Activated CD4-positive, alpha-beta T cell treated with anti-CD3 and anti-CD28 coated beads, Interleukin-2, amount 50 U/mL, for 1 hour (primary cell): ENCODE measurements at places on chromosomes 6 and 20.

- no peak for DNase-seq
These were observed 50.4 kb upstream of the CTNNBL1 start for GRCh38 chr20:37643400-37643799.

GRCh38 chr6:6131492-6132109 lies 124.9 kb upstream of the NRN1 start:
- DNase-seq, result no peak

DNA sequence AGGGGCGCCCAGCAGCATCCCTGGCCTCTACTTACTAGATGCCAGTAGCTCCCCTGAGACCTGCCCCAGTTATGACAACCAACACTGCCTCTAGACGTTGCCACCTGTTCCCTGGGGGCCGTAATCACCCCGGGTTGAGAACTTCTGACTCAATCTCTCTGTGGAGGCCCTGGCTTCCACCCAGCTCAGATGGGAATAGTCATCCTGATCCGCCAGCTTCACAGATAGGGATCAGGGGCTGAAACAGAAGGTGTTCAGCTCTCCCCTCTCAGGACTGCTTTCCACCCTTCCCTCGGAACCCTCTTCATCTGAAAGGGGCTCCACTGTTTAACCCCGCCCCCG lies 3.3 kb downstream of the CAPN11 start:
- no peak for DNase-seq

GRCh38 chr6:160378218-160378617 lies 30.0 kb downstream of the SLC22A3 start:
- DNase-seq, result no peak

- DNase-seq, result no peak
These were observed 421.1 kb upstream of the AGPAT4 start for GRCh38 chr6:161694995-161695394.

DNA sequence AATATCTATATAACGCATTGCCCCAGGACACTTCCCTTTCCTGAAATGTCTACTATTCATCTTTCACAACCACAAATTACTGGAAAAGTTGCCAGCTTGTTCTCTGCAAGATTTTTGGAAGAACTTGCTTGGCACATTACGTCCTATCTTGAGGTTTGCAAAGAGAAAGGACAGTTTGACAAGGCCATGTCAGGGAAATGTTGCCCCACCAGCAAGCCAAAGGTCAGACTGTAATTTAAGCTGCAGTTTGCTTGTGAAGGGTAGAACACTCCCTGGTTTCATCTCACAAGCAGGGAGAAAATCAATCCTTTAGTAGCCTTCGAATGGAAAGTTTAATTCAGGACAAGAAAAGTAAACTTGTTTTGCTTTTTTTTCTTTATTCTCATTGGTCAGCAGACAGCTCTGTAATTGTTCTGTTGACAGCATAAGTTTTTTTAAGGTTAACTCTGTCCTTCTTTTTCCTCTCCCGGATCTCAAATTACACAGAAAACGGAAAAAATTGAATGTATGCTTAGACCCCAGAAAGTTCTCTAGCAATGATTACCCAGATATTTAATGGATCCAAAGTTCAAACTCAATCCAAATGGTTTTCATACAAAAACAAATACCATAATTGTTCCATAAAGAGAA lies 541.8 kb upstream of the NRSN1 start:
- no peak for DNase-seq

DNA sequence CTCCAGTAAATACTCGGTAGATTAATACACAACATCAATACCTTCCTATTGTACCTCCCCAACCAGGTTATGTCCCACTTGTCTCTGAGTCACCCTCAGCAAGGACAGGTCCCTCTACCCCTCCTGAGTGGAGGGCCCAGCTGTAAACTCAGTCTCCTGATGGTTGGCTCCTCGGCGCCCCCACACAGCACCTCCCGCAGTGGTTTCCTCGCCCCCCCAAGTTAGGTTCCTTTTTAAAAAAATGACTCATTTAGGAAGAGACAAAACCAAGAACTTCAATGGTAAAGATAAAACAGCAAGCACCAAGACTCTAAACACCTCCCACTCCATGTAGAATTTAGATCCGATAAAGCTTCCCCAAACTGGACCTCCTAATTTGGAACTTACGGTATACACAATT lies 83.5 kb downstream of the TRERF1 start:
- peak; percentile 52 for DNase-seq

GRCh38 chr6:153625089-153625488 lies 414.0 kb upstream of the OPRM1 start:
- no peak for DNase-seq

DNA sequence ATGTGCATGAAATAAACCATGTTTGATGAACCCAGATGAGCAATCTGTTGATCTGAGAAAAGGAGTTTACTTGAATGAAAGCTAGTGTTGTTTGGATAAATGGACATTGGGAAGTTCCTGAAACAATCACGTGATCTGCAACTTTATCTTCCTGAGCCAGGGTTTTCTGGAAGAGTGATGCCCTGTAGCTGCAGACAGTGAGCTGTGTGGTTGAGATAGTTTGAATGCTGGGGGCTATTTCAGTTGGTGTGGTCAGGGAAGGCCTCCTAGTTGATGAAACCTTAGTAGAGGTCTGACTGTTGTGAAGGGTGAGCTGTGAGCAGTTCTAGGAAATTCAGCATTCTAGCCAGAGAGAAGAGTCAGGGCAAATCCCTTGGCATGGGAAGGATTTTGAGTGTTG lies 643.7 kb downstream of the UTRN start:
- DNase-seq, result no peak

GRCh38 chr6:123715006-123715863 lies 78.5 kb upstream of the TRDN start:
- no peak for DNase-seq

DNA sequence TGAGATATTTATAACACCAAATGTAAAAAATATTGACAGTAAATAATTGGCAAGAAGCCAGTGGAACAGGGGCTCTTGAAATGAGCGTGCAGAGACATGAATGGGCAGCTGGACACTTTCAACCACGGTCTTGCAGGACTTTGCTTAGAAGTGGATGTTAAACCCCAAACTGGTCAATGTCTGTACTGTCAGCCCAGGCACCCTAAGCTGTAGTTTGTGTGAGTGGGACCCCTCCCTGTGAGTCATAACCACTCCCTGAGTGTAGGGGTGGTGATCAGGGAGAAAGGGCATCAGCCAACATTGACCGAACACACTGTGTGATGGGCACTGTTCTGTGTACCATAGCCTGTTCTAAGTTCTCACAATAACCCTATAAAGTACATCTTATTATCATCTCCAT lies 108.6 kb downstream of the FIG4 start:
- no peak for DNase-seq

- no peak for DNase-seq
These were observed 63.7 kb downstream of the GPX5 start for GRCh38 chr6:28589234-28589956.

DNA sequence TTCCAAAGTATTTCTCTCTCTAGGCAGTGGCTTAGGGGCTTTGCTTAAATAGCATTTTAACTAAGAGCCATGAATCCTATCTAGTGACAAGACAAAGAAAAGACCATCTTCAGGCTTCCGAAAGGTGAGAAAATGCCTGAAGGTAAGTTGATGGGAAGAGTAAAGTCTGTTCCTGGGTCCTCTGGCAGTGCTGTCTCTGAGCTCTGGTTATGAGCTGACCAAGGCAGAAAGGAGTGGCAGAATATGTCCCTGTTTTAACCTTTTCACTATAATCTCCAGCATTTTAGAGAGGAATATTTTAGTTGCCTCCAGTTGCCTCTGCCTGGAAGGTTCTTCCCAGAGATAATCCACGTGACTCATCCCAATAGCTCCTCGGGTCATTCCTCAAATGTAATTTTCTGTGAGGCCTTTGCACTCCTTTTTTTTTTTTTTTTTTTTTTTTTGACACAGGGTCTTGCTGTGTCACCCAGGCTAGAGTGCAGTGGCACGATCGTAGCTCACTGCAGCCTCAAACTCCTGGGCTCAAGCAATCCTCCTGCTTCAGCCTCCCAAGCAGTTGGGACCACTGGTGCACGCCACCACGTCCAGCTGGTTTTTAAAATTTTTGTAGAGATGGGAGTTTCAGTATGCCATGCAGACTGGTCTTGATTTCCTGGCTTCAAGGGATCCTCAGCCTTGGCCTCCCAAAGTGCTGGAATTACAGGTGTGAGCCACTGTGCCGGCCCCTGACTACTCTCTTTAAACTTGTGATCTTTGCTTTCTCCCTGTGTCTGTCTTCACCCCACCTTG lies 3.7 kb upstream of the ARMH2 start:
- no peak for DNase-seq

- DNase-seq, result no peak
These were observed 3.7 kb downstream of the MANEA start for GRCh38 chr6:95581073-95581472.

- DNase-seq, result no peak
These were observed 23.6 kb downstream of the DTD1 start for GRCh38 chr20:18611492-18611891.

DNA sequence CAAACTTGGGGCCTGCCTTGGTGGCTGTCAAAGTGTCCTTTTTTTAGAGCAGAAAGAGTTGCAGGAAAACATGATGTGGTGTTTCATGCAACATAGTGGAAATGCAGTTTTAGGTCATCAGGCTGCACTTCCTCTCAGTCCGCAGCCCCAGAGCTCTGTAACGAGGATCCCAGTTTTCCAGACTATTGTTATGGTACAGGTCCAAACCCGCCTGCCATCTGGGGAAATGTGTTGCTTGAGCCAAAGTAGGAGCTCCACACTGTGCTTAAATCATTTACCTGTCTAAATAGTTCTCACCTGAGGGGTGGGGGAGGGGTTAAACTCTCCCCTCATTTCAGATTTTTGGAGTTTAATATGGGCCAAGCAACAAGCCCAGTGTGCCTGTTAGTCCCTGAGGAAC lies 59.8 kb downstream of the GOPC start:
- no peak for DNase-seq

DNA sequence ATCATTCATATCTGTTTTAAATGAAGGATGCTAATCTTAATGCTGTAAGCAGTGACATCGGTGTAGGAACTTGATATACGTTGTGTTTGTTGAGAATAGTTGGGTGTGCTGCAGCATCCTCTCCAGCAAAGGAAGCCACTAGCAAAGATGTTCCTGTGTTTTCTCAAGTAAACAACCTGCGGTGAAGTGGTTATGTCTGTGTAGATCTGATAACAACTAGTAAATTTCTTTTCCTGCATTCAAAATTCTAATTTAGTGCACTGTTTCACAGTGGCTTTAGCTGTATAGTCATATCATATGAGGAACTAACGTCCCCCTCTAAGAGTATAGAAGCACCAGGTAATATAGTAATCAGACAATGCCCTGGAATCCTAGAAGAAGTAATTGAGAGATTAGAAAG lies 38.7 kb downstream of the NCOA7 start:
- no peak for DNase-seq

DNA sequence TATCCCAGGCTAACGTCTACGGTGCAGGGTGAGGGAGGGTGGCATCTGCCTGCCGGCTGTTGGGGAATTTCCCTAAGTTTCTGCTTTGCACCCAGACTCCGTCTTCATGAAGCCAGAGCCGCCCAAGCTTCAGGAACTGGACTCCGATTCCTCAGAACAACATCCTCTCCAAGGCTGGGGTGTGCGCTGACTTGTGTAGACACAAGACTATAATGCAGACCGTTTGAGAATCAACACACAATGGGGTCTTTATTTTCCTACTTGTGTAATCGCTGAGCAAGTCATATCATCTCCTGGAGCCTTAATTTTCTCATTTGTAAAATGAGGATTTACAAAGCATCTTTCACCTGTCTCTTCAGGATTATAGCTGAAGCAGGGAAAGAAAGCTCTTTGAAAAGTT lies 160.5 kb upstream of the AGPAT4 start:
- DNase-seq, result no peak

DNA sequence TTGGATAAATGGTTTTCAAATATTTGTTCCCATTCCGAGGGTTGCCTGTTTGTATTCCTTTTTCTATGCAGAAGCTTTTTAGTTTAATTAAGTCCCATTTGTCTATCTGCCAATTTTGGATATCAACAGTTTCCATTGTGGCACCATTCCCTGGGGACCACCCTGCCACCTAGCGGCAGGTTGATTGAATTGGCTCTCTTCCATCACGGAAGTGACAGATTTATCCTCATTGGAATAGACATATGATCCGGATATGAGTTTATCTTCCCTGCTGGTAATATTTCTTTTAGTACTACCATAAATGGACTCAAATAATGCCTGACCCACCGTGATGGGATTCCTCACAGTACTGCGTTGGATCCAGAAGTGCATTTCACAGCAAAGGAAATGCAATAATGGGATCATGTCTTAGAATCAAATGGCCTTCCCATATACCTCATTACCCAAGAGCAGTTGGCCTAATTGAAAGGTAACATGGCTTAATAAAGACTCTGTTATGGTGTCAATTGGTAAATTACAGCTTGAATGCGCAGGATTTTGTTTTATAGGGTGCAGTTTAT lies 327.0 kb downstream of the BMP2 start:
- DNase-seq, result no peak

- DNase-seq, result no peak
These were observed 44.6 kb upstream of the AGPAT4 start for GRCh38 chr6:161318456-161318855.

- no peak for DNase-seq
These were observed 13.0 kb downstream of the UBE2J1 start for GRCh38 chr6:89339565-89339964.

GRCh38 chr6:44024574-44025219 lies 102.6 kb downstream of the MRPL14 start:
- DNase-seq, result no peak

DNA sequence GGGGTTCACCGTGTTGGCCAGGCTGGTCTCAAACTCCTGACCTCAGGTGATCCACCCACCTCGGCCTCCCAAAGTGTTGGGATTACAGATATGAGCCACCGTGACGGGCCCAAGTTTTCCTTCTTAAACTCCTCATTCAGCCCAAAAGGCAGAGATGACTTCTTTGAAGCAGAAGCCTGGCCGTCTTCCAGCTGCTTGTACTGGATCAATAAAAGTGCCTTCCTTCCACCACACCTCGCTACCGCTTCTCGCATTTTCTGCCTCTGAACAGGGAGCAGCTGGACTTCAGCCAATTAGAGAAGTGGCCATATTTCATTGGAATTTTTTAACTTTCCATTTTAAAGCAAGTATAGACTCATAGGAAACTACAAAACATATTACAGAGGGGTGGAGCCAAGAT lies 241.1 kb downstream of the PREX1 start:
- DNase-seq, result no peak

DNA sequence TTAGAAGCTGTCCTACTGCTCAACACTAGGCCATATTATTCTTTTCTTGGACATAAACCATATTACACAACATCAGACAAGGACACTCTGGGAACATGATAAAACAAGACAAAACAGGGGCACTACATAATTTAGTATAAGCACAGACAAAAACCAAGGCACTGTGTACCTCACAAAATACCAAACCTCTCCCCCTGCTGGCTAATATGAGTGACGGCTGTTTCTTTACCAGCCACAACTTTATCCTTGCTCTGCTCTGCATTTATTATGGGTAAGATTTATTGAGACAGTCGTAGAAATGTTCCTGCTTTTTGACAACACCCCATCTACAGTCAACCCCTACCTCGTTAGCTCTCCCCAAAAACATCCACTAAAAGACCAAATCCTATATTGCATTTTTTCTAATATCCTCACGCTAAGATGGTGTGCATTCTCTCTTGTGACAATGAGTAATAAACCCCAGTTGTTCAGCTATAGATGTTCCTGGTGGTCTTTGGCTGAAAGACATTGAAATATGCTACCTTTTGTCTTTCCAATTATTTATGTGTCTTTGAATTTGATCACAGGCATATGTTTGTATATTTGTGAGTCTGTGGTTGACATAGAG lies 23.8 kb upstream of the POLR1H start:
- no peak for DNase-seq
